ENCODE measurements at places on chromosomes 7 and 10.

GRCh38 chr7:151367284-151367683 is 25.7 kb downstream of the NUB1 start:
- DNase-seq, result no peak

DNA sequence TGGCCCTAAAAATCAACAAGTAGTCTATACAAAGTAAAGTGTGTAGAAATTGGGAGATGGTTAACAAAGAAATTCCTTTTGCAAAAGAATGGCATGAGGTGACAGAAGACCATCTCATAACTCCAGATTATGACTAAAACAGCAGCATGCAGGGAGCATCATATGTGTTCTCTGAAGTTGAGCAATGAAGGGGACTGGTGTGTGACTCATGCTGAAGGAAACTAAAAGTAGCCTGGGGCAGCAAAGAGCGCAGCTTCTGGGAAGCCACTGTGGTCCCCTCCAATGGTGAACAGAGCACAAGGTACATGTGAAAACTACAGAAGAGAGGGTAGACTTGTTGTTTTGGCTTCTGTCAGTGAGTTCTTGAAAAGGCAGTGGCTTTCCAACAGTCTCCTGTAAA is 133.4 kb downstream of the MACC1 start:
- DNase-seq, result no peak

- peak; percentile 54 for DNase-seq
These were observed 6.9 kb upstream of the ELFN1 start for GRCh38 chr7:1663223-1663622.

GRCh38 chr7:76149847-76150691 is 51.6 kb upstream of the SRRM3 start:
- no peak for DNase-seq

- DNase-seq, result no peak
These were observed 62.8 kb downstream of the CFAP46 start for GRCh38 chr10:132879408-132880127.

GRCh38 chr10:72243822-72244437 is 27.9 kb upstream of the ASCC1 start:
- DNase-seq, result no peak

DNA sequence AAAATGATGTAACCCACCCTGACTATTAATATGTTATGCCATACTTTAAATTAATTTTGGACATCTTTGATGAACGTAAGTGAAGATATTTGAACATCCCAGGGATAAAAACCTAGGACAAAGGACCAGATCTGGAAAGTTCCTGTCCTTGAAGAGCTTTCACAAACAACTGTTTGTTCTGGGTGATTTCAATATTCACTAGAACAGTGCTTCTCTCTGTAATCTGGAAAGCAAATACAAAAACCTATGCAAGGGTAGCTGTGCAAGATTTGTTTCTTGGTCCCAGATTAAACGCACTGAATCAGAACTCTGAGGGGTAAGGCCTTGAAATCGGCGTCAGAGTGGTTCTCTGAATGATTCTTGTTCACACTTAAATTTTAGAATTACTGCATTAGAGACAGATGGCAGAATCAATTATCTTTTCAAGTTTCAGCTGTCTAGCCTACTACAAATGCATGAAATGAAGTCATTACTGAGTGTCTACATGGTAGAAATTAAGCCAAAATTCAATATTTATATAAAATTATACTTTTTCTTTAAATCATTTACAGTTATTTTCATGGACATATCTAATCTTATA is 69.6 kb upstream of the CSTF2T start:
- no peak for DNase-seq

- no peak for DNase-seq
These were observed 117.1 kb upstream of the DIP2C start for GRCh38 chr10:806451-807162.

GRCh38 chr7:1012004-1012715 is 29.2 kb downstream of the CYP2W1 start:
- DNase-seq, result no peak

DNA sequence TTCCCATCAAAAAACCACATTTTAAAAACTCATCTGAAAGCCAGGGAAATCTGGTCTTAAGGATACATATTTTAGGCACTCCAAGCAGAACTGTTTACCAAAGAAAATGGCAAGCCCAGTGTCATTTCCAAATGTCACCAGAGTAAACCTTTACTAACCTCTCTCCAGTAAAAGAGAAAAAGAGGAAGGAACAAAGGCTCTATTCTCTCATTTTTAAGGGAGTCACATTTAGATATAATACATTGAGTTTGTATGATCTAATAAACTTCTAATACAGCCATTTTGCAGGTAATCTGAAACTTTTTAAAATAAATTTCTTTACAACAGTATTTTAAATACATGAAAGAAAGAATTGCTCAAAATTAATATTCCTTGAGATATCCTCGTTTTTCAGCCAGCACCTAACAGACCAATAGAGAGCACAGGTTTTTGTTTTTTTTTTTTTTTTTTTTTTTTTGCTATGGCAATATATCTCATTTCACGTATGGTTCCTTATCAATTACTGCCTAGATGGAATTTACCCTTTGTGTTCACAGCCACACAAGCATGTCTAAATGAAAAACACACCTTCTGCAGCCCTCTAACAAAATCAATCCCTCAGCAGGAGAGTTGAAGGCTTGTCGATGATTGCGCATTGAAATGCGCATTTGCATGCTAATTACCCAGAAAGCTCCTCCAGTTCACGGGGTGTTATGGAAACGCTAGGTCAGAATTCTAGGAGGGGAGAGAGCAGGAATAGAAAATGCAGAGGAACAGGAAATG is 39.8 kb upstream of the MSRB2 start:
- no peak for DNase-seq

GRCh38 chr7:126820925-126821324 is 431.8 kb downstream of the GRM8 start:
- no peak for DNase-seq

DNA sequence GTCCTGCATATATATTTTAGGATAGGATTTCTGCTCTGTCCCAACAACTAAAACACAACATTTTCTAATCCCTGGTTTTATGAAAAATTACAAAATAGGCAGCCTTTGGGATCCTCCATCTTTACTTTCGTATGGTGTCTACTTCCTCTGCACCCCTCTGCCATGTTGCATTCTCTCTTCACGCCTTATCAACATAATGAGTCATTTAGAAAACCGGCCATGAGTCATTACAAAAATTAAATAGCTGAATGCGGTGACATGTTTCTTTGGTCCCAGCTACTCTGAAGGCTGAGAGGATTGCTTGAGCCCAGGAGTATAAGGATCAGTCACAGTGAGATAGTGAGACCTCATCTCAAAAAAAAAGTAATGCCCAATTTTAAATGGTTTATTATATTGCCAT is 148.1 kb upstream of the CELF2 start:
- DNase-seq, result no peak

GRCh38 chr7:54581511-54581910 is 39.3 kb downstream of the VSTM2A start:
- no peak for DNase-seq

DNA sequence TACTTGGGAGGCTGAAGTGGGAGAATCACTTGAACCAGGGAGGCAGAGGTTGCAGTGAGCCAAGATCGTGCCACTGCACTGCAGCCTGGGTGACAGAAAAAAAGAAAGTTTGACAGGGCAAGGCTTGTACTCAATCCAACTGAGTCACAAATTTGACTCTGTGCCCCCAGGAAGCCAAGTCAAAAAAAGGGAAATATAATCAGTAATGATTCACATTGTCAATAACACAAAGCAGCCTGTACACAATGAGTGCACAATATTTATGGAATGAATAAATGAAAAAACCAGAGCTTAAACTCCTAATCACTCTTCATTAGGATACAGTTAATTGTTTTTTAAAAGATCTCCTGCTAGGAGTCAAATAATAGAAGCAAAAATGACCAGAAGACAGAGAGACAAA is 6.4 kb downstream of the NAPEPLD start:
- DNase-seq, result no peak

DNA sequence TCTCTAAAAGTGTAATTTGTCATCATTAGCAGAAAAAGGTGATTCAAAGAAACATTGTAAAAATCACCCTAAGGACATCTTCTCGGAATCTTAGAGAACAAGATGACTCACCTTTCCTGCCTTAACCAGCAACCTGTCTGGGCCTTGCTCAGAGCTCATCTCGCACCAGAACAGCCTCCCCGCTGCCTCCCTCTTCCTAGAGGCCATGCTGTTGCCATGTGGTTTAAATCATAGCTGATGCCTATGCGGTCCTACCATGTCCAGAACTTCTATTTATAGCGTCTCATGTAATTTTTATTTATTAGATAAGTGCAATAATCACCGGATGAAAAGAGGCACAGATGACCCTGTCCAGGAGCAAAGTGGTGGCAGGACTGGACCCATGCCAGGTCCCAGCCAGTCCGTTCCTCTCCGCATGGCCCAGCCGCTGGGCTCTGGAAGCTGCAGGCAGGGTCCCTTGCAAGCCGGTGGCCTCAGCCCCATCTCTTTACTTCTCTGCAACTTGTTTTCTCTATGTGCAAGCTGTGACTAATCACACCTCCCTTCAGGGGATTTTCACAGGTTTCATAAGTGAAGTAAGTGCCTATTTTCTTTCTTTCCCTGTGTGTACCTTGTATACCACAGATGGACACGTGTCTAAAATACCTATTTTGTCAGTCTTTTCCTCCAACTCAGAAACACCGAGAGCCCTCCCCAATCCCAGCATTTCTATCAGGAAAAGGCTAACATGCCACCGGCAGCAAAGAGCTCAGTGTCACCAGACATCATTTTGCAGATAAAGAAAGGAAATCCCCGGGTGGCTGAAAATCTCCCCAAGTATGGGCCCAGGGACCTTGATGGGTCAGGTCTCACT is 27.1 kb downstream of the KLF6 start:
- DNase-seq, result peak; percentile 70

- no peak for DNase-seq
These were observed 1149.2 kb upstream of the AUTS2 start for GRCh38 chr7:68449099-68449498.

- DNase-seq, result no peak
These were observed 60.9 kb downstream of the CSGALNACT2 start for GRCh38 chr10:43199088-43199683.

DNA sequence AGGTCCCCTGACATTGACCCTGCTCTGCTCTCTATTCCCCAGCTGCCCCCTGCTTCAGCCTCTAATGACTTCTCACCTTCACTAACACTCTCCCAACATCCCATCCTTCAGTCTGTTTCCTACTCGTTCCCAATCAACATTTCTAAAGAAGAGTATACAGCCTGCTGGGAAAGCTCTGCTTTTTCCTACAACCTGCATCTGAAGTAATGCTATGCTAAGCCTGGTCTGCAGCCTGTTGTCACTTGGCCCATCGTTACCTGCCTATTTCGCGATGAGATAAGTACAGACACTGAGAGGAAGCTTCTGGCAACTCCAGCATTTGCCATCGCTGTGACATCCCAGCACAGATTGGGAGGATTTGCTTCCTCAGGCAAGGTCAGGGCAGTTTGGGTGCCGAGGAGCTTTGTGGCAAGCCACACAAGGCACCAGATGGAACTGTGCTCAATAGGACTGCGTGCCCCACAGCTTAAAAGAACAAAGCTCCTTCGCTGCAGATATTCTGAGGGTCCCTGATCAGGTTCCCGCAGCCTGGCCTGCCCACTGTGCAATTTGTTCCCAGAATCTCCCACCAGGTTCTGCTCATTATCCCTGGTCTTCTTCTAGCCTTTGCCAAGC is 51.4 kb downstream of the PKD1L1 start:
- no peak for DNase-seq

- DNase-seq, result no peak
These were observed 89.5 kb upstream of the CCNY start for GRCh38 chr10:35246770-35247343.

GRCh38 chr7:131633342-131633843 is 77.0 kb upstream of the PODXL start:
- no peak for DNase-seq

- DNase-seq, result peak; percentile 52
These were observed 4.0 kb upstream of the LEP start for GRCh38 chr7:128236924-128237586.

GRCh38 chr10:3471472-3471871 is 298.9 kb upstream of the PITRM1 start:
- DNase-seq, result no peak

Data from CD8-positive, alpha-beta T cell (primary cell).